ENCODE measurements at places on chromosomes 3 and 15. TPM values are rescaled to one million over a fixed set of nuclear protein-coding genes. Genes with fewer than 3 reads are reported as not detected.

DNA sequence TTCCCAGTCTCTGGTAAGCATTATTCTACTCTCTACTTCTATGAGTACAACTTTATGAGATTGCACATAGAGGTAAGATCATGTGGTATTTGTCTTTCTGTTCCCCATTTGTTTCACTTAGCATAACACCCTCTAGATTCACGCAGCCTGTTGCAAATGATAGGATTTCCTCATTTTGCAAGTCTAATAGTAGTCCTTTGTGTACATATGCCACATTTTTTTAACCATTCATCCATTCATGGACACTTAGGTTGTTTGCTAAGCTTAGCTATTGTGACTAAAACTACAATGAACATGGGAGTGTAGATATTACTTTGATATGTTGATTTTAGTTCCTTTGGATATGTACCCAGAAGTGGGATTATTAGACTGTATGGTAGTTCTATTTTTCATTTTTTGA is 717.9 kb upstream of the ALCAM start:
- no peak for DNase-seq

SKOR1 gene
- 0.18 TPM for total RNA-seq

- no peak for DNase-seq
Measured at GRCh38 chr3:59084583-59084982, 34.8 kb upstream of the CFAP20DC start.

GRCh38 chr15:88788036-88788435 is 15.2 kb upstream of the ACAN start:
- no peak for DNase-seq

- DNase-seq, result no peak
Measured at GRCh38 chr3:41581700-41582099, 380.2 kb downstream of the ULK4 start.

DNA sequence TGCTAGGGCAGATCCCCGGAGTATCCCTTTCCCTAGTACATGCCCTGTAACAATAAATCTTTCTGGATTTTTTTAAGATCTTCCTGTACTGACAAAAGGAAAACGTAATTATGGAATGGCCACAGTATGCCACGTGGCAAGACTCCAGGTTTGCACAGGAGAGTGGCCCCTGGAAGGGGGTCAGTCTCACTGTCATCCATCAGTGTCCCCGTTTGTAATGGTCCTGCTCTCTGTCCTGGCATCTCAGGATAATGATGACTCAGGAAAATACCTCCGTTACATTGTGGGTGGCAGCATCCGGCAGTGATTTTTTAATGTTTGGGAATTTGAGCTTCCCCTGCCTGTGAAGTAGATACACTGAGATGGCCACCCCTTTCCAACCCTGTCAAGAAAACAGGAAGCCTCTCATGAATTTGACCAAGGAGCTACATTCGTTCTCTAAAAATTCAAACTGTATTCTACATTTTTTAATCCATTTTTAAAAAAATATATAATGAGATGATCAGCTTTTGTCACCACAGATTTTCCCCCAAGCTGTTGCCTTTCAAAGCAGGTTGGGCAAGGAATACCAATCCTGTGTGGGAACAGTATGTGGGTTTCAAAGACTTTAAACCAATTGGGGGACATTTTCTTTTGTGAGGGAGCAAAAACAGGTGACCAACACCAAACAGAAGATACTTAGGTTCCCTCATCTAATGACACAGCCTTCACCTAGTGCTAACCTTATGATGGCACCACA is 110.4 kb downstream of the C3orf70 start:
- DNase-seq, result no peak

DNA sequence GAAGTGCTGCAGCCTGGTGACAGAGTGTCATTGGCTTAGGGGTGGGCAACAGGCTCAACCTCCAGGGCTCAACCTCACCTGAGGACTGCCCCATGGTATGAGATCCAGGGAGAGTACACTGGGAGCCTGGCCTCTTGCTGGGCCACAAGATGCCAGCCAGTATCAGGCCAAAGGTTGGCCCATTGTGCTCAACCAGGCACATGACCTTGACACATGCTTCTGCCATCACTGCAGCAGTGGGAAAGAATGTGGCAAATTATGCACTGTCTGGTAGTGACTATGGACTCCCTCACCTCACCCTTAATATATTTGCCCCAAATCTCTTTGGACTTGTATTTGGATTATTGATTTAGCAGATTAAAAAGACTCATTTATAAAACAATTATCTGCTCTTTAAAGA is 233.9 kb upstream of the GOLGA6L4 start:
- DNase-seq, result no peak

ZBTB47 gene
- 0.60 TPM for total RNA-seq
